Fibroblast of skin of scalp (primary cell): ENCODE measurements at places on chromosomes 2 and 18.
A peak's percentile ranks its signal among the peaks of the same experiment; 100 is the strongest.

- DNase-seq = peak; percentile 86
Measured at GRCh38 chr2:201999279-201999678, 34.4 kb upstream of the FZD7 start.

DNA sequence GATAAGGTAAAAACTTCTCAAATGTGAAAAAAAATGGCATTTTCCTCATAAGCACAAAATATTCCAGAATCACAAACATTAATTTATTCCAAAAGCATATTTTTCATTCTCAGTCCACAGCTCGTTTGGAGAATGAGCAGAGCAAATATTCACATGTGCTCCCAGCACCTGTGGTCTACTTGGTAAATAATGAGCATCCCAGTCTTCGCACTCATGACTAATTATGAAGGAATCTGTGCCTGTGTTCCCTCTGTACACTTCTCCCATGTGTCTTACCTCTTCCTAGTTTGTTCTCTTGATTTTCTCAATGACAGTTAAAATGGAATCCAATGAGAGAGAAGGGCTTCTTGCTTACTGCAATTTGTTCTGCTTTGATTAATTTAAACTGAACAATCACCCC is 671.0 kb upstream of the SOX11 start:
- no peak for DNase-seq

- DNase-seq = no peak
Measured at GRCh38 chr2:33391529-33392255, 84.8 kb upstream of the RASGRP3 start.

- DNase-seq = no peak
Measured at GRCh38 chr2:97963880-97964279, 31.9 kb downstream of the TMEM131 start.

DNA sequence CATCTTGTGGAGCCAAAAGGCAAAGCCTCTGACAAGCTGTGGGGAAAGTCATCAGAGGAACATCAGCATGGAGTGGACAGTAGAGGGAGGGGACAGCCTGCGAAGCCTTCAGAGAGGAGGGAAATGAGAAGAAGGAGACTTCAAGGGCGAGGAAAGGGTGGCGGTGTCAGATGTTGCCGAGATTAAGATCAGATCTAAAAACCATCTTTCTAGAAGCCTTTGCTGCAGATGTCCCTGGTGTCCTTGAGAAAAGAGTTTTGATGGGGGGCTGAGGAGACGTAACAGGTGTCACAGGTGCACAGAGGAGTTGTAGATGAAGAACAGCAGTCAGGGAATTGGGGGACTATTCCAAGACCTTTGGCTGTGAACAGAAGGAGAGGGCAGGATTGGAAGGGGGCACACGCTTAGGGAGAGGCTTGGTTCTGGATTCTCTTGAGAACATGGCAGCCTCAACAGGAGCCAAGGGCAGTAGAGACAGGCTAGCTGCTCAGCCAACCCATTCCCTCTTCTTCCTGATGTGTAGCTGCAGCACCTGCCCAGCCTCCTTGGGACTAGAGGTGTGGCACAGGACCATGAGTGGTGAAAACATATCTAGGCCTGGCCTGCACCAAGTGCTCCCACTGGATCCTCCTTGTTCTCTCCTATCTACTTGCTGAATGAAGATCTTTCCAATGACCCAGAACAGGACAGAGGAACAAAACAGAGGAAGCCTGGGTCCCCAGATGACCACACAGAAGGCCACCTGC is 22.7 kb upstream of the NCL start:
- no peak for DNase-seq

DNA sequence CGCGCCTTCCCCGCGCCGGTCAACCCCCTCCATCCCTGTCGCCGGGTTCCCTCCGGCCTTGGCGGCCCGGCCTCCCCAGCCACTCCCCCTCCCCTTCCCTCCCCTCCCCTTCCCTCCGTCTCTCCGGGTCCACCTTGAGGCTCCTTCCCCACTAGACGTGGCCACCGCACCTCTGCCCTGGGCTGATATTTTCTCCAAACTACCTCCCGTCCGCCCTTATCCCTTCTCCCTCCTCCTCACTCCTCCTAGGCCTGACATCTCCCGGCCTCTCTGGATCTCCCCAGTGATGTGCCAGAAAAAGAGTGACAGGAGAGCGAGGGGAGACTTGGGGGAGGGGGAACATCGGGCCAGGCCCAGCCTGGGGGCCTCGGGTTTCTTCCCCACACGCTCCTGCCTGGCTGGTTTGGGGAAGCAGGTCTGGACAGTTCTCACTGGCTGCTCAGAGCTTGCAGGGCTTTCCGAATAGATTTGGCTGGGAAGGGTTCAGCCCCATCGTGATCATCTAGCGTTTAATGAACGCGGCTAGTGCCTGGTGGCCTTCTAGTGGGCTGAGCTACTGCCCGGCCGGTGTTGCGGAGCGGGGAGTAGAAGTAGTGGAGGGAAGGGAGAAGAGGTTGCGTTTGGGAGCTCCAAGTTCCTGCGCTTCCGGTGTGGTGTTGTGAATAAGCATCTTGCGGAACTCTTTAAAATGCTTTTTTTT is 641 bp downstream of the MAPRE3 start:
- DNase-seq = no peak

GRCh38 chr2:60745761-60746160 is 10.3 kb upstream of the PAPOLG start:
- DNase-seq = no peak

GRCh38 chr2:107437265-107437664 is 389.4 kb upstream of the RGPD4 start:
- DNase-seq = no peak

DNA sequence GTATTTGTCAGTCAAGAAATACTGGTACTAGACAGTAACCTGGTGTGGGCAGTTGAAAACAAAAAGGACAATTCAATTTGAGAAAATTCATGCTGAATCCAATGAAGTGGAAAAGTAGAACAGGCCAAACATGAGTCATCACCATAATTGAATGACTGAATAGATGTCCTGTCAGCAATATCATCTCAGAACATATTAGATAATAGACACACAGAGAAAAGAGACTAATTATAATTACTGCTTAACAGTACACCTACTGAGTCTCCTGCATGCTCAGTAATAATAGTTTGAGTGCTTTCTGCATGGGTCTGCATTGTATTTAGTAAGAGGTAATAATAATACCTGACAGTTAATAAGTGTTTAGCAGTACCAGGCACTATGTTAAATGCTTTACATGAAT is 138.6 kb upstream of the ZC3H15 start:
- no peak for DNase-seq

DNA sequence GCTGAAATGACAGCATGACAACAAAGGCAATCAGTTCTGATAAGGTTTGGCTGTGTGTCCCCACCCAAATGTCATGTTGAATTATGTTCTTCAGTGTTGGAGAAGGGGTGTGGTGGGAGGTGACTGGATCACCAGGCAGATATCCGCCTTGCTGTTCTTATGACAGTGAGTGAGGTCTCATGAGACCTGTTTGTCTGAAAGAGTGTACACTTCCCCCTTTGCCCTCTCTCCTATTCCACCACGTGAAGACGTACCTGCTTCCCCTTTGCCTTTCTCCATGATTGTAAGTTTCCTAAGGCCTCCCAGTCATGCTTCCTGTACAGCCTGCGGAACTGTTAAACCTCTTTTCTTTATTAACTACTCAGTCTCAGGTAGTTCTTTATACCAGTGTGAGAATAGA is 553.0 kb downstream of the DCDC2C start:
- DNase-seq = no peak

- peak; percentile 40 for DNase-seq
Measured at GRCh38 chr2:238644095-238645081, 203.5 kb upstream of the TWIST2 start.

GRCh38 chr2:216535454-216535995 is 36.9 kb downstream of the RPL37A start:
- DNase-seq = peak; percentile 94

GRCh38 chr2:158487419-158487818 is 30.7 kb downstream of the PKP4 start:
- DNase-seq = peak; percentile 70

DNA sequence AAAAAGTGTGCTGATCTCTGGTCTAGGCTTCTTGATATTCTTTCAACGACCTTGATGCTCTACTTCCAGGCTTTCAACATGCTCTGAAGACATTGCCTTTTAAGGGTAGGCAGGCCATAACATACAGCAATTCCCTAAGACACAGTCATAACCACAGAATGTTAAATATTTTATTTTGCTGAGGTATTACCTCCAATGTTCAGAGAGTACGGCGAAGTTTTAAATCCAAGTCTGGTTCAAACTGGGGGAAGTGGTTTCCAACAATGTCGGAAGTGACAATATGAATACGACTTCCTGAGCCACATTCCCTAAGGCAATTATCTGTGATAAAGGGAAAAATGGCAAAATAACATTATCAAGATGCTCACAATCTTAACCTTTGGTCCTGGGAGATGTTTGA is 1077.9 kb upstream of the PIK3C3 start:
- peak; percentile 90 for DNase-seq
